ENCODE measurements at places on chromosomes 11 and 22. TPM values are rescaled to one million over a fixed set of nuclear protein-coding genes. Genes with fewer than 3 reads are reported as not detected.

- H3K27me3 ChIP-seq = no peaks in the 10 kb centered on the region
- H3K36me3 ChIP-seq = no peaks in the 10 kb centered on the region
- DNase-seq = no peak
- H3K27ac ChIP-seq = no peak overlapping the region
These were observed 77.4 kb downstream of the HIPK3 start for GRCh38 chr11:33334627-33335026.

- no peak for DNase-seq
- H3K4me3 ChIP-seq = no peak overlapping the region
- no peaks in the 10 kb centered on the region for H3K36me3 ChIP-seq
- H3K4me1 ChIP-seq = peaks cover 10% of the 10 kb centered on the region
- H3K27me3 ChIP-seq = no peaks in the 10 kb centered on the region
- no peak overlapping the region for H3K27ac ChIP-seq
These were observed 1077.9 kb downstream of the DLG2 start for GRCh38 chr11:84549217-84549616.

DNA sequence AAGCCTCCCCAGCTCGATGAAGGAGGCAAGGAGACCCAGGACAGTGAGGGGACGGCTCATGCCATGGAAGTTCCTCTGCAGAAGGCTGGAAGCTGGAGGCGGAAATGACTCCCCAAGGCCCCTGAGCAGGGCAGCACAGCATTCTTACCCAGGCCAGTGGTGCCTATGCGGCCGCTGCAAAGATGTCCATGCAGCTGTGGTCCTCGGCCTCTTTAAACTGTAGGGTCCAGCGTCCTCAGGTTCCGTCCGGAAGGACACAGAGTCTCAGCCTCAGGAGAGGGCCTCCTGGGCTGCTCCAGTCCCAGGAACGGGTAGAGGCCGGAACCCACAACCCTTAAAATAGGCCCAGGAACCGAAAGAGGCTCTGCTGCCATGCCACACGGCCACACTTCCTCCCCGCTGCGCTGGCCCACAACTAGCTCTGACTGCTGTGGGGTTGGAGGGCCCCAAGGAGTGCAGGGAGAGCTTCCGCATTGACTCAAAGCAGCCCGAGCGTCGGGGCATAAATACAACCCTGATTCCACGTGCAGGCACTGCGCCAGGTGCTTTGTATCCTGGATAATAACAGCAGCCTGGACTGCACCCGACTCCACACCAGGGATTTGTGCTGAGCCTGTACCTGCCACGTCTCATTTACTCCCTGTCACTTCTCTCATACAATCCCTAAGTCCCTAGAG, 5.5 kb downstream of the KIAA0930 start:
- no peak overlapping the region for H3K4me3 ChIP-seq
- H3K36me3 ChIP-seq = peaks cover 32% of the 10 kb centered on the region
- no peaks in the 10 kb centered on the region for H3K27me3 ChIP-seq
- DNase-seq = peak; percentile 88

- H3K4me3 ChIP-seq = peak overlapping the region; percentile 82
- peaks cover 42% of the 10 kb centered on the region for H3K4me1 ChIP-seq
- no peaks in the 10 kb centered on the region for H3K27me3 ChIP-seq
These were observed 1.3 kb downstream of the EHBP1L1 start for GRCh38 chr11:65576867-65577755.

GRCh38 chr22:20429254-20430100, 8.1 kb downstream of the SCARF2 start:
- peaks cover 3% of the 10 kb centered on the region for H3K27me3 ChIP-seq
- no peaks in the 10 kb centered on the region for H3K36me3 ChIP-seq
- H3K4me1 ChIP-seq = peaks cover 75% of the 10 kb centered on the region
- DNase-seq = peak; percentile 96
- peak overlapping the region; percentile 28 for H3K27ac ChIP-seq

DNA sequence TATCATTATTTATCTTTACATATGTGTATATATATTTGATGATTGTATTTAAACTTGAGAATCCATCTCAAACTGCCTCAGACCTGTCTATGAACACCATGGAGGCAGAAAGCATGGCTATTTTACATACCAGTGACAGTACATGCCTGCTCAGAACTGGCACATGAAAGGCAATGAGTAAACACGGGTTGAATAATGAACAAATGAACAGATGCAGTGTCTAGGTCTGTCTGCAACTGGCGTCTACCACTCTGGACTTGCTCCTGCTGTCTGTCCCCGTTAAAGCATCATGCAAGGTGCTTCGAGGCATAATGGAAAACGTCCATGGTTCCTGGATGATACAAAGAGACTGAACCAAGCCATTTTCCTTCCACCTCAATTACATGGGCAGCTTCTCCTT, 271.6 kb upstream of the NARS2 start:
- DNase-seq = no peak
- H3K4me3 ChIP-seq = no peak overlapping the region
- no peak overlapping the region for H3K27ac ChIP-seq
- H3K27me3 ChIP-seq = no peaks in the 10 kb centered on the region

GRCh38 chr22:43399338-43399979, 12.4 kb upstream of the MPPED1 start:
- no peak overlapping the region for H3K27ac ChIP-seq
- peak; percentile 59 for DNase-seq
- no peaks in the 10 kb centered on the region for H3K27me3 ChIP-seq

DNA sequence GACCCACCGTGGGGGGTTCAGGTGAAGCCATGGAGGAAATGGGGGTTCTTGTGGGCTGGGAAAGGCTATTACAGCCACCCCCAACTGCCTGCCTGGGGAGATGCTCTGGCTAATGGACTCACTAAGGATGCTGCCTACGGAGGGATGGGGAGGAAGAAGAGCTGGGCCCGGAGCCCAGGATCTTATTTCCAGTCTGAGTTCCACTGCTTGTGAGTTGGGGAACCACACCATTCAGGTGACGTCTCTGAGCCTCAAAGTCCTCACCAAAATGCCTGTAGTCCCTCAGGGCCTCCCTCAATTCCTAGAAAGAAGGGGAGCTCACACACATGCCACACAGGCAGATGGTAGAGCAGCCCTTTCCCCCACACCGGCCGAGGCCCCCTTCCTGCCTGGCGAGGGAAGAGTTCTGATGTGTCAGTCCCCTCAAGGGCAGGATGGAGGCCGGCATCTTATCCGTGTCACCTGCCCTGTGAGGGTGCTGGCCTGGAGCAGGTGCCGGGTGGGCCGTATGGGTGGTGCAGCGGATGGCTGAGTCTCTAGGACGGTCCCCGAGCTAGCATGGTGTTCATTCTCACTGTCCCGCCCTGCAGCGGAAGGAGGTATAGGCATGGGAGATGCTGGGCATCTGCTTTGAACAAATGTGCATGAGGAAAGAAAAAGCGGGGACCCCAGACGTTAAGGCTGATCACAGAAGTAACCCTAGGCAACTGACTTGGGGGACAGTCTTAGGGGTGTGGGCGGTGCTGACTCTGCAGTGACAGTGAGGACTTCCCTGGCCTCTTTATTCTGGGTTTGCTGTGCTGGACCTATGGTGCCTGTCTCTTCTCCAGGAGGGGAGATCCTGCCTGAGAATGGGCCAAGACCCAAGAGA, 15.7 kb downstream of the MRGPRF start:
- H3K36me3 ChIP-seq = no peaks in the 10 kb centered on the region
- no peak overlapping the region for H3K27ac ChIP-seq
- no peaks in the 10 kb centered on the region for H3K4me1 ChIP-seq
- H3K4me3 ChIP-seq = no peak overlapping the region
- H3K27me3 ChIP-seq = peaks cover 71% of the 10 kb centered on the region

- no peaks in the 10 kb centered on the region for H3K36me3 ChIP-seq
- peaks cover 64% of the 10 kb centered on the region for H3K27me3 ChIP-seq
- peak; percentile 91 for DNase-seq
- H3K27ac ChIP-seq = no peak within 1 kb of the TSS
These were observed at the start of gene SHISA8 for GRCh38 chr22:41915035-41915785. SHISA8 (minus strand) TSS chr22:41915074; CDS start chr22:41914667, 407 bp downstream.

DNA sequence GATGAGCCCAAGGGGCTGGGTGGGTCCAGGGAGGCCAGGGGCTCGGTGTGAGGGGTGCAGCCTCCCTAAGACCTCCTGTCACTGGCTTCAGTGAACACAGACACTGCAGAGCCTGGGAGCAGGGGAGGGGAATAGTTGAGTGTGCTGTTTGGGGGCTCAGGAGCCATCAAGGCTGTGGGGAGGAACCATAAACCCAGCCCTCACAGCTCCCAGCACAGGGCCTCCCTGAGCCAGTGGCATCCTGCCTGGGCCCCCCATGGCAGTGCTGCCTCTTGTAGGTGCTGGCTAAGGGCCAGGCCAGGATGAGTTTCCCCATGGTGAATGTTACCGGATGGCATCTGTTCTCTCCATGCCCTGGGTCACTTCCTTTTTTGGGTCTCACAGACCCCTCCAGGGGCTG, 25.5 kb downstream of the KCNJ5 start:
- no peak overlapping the region for H3K27ac ChIP-seq
- H3K4me3 ChIP-seq = no peak overlapping the region
- DNase-seq = no peak
- H3K36me3 ChIP-seq = no peaks in the 10 kb centered on the region
- peaks cover 9% of the 10 kb centered on the region for H3K27me3 ChIP-seq

- no peak overlapping the region for H3K4me3 ChIP-seq
- H3K36me3 ChIP-seq = no peaks in the 10 kb centered on the region
- no peaks in the 10 kb centered on the region for H3K27me3 ChIP-seq
- no peak for DNase-seq
These were observed 478.8 kb upstream of the RAG2 start for GRCh38 chr11:37076866-37077265.

GRCh38 chr11:18012122-18012905, 533 bp downstream of the SERGEF start:
- H3K27ac ChIP-seq = peak overlapping the region; percentile 92
- no peak for DNase-seq
- H3K4me1 ChIP-seq = no peaks in the 10 kb centered on the region
- peak overlapping the region; percentile 93 for H3K4me3 ChIP-seq
- H3K36me3 ChIP-seq = no peaks in the 10 kb centered on the region
- no peaks in the 10 kb centered on the region for H3K27me3 ChIP-seq

- peaks cover 21% of the 10 kb centered on the region for H3K4me1 ChIP-seq
- H3K27me3 ChIP-seq = no peaks in the 10 kb centered on the region
- H3K4me3 ChIP-seq = no peak overlapping the region
- no peak overlapping the region for H3K27ac ChIP-seq
These were observed 10.7 kb upstream of the GTSE1 start for GRCh38 chr22:46286006-46286405.

GRCh38 chr11:848380-848931, 5.8 kb downstream of the TSPAN4 start:
- DNase-seq = peak; percentile 90
- H3K4me3 ChIP-seq = peak overlapping the region; percentile 62
- peaks cover 42% of the 10 kb centered on the region for H3K27me3 ChIP-seq
- no peak overlapping the region for H3K27ac ChIP-seq

GRCh38 chr11:76665172-76665571, 5.4 kb downstream of the LRRC32 start:
- H3K27ac ChIP-seq = peak overlapping the region; percentile 78
- H3K4me1 ChIP-seq = peaks cover 19% of the 10 kb centered on the region
- peaks cover 11% of the 10 kb centered on the region for H3K36me3 ChIP-seq
- peaks cover 16% of the 10 kb centered on the region for H3K27me3 ChIP-seq
- H3K4me3 ChIP-seq = no peak overlapping the region
- peak; percentile 70 for DNase-seq

DNA sequence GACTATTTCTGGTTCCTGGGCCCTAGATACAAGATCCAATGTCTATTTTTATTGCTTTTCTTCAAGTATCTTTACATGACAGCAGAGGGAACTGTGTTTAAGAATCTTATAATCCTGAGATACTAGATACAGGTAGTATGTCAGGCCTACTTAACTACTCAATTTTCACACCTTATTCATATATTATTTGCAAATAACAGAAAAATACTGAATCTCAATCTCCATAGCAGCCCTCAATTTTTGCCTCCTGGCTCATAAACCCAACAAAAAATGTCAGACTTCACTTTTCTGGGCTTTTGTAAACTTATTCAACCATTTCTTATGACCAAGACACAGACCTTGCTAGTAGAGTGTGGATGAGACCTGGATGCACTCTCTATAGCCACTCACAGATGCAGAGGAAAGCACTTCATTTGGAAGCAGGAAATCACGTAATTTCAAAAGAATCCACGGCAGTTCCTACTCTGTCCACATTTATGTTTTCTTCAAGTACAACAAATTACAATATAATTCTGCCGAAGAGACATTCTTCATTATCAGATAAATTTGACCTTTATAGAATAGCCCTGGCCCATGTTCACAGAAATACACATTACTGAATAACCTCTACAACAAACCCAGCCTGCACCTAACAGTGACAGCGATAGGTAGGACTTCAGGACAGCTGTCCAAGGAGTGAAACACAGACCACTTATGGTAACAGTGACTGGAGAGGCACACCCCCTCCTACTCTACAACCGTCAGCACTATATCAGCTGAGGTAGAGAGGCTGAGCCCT, 62.0 kb upstream of the YPEL1 start:
- no peaks in the 10 kb centered on the region for H3K27me3 ChIP-seq
- no peaks in the 10 kb centered on the region for H3K4me1 ChIP-seq
- peak overlapping the region; percentile 6 for H3K27ac ChIP-seq
- peaks cover 76% of the 10 kb centered on the region for H3K36me3 ChIP-seq

GRCh38 chr11:105189581-105189980, 50.0 kb upstream of the CARD18 start:
- no peaks in the 10 kb centered on the region for H3K4me1 ChIP-seq
- no peaks in the 10 kb centered on the region for H3K36me3 ChIP-seq
- H3K4me3 ChIP-seq = no peak overlapping the region
- peak overlapping the region; percentile 33 for H3K27ac ChIP-seq
- no peaks in the 10 kb centered on the region for H3K27me3 ChIP-seq

DNA sequence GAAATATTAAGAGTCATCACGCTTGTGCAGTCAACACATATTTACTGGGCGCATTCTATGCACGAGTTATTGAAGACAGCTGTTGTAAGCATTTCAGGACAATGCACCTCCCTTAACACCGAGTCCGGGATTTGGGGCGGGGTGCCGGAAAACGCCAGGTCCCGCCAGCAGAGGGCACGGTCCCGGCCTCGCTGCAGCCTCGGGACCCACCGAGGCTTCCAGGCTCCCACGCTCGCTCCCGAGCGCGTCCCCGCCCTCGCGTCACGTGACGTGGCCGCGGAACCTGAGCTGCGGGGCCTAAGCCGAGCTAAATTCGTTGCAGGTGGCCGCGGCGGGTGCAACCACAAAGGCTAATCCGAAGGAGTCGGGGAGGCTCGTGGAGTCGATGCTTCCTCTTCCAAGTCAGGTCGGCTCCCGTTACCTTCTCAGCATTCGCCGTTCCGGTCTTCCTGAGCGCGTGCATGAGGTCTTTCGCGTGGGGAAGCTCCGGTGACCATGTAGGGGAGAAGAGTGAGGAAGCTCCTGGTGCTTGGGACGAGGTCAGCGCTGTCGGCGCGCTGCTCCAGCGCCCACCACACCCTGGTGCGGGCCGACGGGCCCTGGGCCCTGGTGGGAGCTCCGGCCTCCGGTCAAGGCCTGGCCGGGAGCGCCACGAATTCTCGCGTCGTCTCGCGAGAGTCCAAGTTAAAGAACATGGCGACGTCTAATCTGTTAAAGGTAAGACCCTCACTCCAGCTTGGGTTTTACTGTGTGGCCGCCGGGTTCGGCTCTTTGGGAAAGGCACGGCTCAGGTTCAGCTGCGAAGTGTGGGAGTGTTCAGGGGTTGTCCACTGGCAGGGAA, at the start of gene CUL5:
Gene CUL5 (plus strand): TSS at position 243 of the 841 bp plus-strand sequence. CDS start 451 bp downstream, at position 694.
- H3K4me1 ChIP-seq = peaks cover 50% of the 10 kb centered on the region
- no peaks in the 10 kb centered on the region for H3K36me3 ChIP-seq
- peak; percentile 97 for DNase-seq
- H3K4me3 ChIP-seq = peak within 1 kb of the TSS; percentile 92
- H3K27me3 ChIP-seq = no peaks in the 10 kb centered on the region

Gene KBTBD3
- total RNA-seq = 15.9 TPM

Gene SYT7
- 2.3 TPM for total RNA-seq

Gene HORMAD2
- not detected for total RNA-seq

Gene IL10RA
- total RNA-seq = 114 TPM

Gene DDIAS
- 10.6 TPM for total RNA-seq

Gene SPI1
- 147 TPM for total RNA-seq

Gene GAS2
- 1.7 TPM for total RNA-seq

Gene OR5A2
- not detected for total RNA-seq

Gene ZBTB16
- total RNA-seq = 8.4 TPM

Gene ANO9
- 25.9 TPM for total RNA-seq

Gene TLCD5
- total RNA-seq = 3.3 TPM

Gene OR5D18
- not detected for total RNA-seq

Gene CRYBB1
- total RNA-seq = 2.4 TPM

Gene OVCH2
- total RNA-seq = not detected

Gene CECR2
- 3.0 TPM for total RNA-seq
